NCI-H446 (cell line): ENCODE measurements at places on chromosomes 13 and 19.

DNA sequence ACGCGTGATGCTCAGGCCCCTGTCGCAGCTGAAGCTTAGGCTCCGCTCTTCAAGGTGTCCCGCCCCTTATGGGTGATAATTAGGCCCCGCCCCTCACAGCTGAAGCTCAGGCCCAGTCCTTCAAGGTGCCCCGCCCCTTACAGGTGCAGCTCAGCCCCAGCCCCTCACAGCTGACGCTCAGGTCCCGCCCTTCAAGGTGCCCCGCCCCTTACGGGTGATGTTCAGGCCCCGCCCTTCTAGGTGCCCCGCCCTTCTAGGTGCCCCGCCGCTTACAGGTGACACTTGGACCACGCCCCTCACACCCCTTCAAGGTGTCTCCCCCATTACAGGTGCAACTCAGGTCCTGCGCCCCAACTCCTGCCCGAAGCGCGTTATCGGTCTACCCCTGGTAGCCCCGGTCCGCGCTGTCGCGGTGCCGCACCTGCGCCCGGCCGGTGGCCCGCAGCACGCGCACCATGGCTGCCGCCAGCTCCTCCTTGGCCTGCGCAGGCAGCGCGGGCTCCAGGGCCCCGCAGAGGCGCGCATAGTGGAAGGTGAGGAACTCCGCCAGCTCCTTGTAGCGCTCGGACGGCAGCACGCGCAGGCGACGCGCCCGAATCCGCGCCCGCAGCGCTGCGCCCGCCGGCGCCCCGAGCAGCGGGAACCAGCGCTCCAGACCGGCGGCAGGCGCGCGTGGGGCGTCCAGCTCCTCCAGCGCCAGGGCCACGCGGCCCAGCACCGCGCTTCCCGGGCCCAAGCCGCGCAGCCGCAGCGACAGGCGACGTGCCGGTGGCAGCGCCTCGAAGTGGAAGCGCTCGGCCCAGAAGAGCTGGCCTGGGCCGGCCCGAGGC lies 7.3 kb downstream of the RASAL3 start:
- DNase-seq, result no peak

GRCh38 chr19:38020311-38020710 lies 113.3 kb downstream of the SIPA1L3 start:
- no peak for DNase-seq

DNA sequence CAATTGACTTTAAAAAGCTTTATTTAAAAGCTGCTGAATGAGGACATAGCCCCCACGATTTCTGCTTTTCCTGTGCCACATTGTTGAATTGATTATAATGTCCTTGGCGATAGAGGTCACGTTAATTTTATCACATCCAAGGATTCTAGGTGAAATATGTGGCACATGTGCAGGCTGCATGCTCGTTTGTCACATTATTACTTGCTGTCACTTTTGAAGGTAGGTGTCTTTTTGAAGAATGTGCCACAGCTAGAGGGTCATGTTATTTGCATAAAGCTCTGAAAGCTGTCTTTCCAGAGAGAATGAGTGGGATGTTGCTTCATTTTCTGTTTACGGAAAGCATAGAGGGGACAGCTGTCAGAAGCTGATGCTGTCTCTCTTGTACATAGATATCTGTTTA lies 927.6 kb upstream of the ATXN8OS start:
- DNase-seq, result no peak

DNA sequence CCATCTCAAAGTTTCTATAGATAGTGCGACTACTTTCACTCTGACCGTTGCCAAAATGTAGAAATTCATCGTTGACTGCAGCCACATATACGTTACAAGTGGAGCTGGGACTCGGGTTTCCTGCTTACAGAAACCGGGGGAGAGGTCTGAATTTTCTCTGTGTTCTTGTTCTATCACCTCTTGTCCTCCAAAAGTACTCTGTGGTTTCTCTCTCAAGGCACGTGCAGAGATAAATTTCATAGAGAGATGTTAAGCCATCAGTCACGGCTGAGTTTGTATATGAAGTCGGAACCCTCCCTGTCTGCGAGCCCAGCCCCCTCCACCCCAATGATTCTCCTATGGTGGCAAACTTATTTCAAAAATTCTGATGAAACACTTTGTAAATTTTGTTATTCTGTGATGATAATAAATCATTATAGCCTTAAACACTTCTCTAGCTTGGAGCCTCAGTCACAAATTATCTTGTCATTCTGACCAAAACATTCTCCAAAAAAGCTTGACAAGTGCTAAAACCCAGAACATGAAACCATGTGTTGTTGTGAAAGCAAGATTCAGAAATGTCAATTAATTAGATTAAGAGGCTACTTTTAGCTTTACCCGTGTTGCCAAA lies 87.5 kb downstream of the TSHZ3 start:
- DNase-seq, result no peak

DNA sequence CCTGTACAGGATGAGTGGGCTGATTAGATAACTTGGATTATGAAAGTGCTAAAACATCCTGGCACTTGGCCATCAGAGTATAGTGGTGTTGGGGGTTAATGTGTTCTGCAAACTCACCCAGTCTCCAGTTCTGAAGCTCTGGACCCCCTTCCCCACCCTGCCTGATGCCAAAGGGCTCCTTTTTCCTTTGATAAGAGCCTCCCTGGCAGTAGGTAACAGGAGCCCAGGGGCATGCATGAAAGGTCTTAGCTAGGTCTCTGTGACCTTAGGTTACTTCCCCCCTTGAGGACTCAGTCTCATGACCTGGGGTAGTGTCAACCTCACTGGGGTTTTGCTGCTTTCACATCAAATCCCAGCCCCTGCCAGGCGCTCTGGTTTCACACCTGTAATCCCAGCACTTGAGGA lies 2.5 kb downstream of the RPS28 start:
- DNase-seq, result no peak

GRCh38 chr19:34367624-34367957 lies 2.6 kb downstream of the GPI start:
- no peak for DNase-seq

GRCh38 chr13:26007261-26008125 lies 44.3 kb downstream of the SHISA2 start:
- no peak for DNase-seq

GRCh38 chr13:23674795-23675640 lies 104.8 kb downstream of the TNFRSF19 start:
- DNase-seq, result no peak
